Stimulated activated CD8-positive, alpha-beta memory T cell treated with anti-CD3 and anti-CD28 coated beads, Interleukin-15, amount 100 ng/mL, for 4 hours (primary cell): ENCODE measurements at places on chromosomes 2 and 18.

DNA sequence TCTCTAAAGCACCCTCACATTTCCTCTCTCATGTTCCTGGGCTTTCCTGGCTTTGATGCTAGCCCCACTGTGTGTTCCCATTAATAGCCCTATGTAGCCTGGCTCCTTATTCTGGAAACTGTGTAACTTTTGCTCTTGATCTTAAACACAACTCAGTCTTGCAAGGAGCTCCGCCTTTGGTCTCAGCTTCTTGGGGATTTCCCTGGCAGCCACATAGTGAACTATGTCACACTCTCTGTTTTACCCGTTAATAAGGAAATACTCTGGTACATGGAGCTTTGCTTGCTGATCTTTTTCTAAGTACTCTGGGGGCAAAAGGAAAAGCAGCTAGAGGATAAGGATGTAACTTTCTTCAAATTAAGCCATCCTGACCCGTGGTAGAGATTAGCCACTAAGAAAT lies 259.3 kb downstream of the NEDD4L start:
- DNase-seq, result no peak

GRCh38 chr2:228655331-228655730 lies 473.8 kb upstream of the SPHKAP start:
- no peak for DNase-seq

- DNase-seq, result no peak
These were observed 292.6 kb upstream of the CYRIA start for GRCh38 chr2:16958266-16958665.

DNA sequence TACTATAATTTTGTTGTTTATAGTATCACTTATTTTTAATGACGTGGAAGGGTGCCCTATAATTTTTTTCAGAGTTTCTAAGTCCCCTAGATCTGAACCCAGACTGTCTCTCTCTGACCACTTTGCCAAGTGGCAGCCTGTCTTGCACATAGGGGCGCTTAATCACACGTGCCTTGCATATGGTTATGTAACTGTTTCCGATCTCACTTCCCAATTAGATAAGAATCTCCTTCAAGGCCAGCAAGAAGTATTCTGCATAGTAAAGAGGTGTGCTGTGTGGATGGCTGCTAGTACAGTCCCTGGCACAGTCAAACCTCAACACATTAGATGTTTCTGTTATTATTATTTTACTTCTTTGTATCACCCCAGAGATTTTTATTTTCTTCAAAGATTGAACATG lies 197.8 kb upstream of the SIX2 start:
- no peak for DNase-seq

DNA sequence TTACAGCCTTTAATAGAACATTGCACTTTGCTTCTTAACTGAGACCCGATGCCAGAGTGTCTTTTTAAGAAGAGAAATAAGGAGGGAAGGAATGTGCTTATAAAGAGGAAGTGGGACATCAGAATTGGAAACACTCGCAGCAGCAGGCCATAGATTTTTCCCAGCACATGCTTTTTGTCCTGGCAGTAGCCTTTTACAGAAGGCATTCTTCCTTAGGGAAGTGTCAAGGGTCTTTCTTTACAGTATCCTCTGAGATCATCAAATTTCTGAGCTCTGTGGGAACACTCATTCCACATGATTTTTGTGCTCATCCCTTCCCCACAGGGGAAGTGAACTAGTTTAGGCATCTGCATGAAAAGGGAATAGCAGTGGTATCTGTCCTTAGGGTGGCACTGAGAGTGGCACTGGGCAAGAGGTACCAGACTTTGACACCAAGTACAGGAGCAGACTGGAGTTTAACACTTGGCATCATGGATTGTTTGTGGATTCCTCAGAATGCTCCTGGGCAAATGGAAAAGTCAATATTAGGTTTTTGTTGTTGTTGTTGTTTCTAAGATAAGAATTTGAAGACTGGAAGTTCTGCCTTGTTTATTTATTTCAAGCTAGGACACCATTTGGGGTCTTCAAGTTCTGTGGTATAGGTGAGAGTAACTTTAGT lies 4.1 kb downstream of the MYO1B start:
- no peak for DNase-seq

DNA sequence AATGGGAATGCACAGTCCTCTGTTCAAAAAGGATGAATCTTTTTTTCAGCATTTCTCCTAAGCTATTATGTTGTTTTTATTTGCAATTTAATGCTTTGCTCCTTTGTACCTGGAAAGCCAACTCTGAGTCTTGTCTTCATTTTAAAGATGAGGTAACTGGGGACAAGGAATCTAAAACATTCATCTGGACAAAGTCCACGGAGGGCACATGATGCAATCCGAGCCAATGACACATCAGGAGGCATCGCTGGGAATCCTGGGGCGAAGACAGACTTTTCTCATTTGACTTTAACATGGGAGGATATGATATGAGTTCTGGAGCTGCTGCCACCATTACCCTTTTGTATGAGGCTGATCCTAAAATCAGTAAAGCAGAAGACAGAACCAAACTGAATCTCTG lies 116.5 kb upstream of the REG3G start:
- no peak for DNase-seq

- DNase-seq, result no peak
These were observed 108.3 kb downstream of the HDAC4 start for GRCh38 chr2:239292531-239292930.

DNA sequence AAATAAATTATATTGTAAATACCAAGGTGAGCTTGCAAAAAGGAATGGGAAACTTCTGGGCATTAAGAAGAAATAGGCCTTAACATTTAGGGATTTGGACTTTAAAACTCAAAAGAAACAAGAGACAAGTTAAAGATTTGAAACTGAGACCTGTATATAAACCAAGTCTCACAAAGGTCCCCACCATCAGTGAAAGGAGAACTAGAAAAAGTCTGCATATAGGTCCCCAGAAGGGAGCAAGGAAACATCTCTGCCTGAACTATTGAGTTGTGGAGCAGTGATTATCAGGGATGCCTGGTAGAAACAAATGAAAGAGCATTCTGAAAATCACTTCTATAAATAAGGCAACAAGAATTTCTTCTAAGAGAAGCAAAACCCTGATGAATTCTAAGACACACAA lies 30.5 kb upstream of the ITGAV start:
- no peak for DNase-seq

DNA sequence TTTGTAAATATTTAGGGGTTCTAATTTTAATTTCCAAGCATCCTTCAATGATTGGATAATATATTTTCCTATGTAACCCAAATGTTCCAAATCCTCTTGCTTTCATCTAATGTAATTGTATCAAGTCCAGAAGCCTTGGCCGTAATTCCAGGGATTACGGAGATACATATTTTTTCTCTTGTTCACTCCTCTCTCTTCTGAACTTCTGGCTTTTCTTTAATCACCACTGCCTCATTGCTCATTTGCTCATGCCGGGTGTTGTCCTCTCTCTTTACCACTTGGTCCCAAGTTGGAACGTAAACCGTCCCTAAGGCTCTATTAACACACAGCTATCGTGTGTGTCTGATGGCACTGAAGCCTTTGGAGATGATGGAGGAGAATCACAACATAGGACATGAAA lies 188.7 kb upstream of the COL3A1 start:
- no peak for DNase-seq

DNA sequence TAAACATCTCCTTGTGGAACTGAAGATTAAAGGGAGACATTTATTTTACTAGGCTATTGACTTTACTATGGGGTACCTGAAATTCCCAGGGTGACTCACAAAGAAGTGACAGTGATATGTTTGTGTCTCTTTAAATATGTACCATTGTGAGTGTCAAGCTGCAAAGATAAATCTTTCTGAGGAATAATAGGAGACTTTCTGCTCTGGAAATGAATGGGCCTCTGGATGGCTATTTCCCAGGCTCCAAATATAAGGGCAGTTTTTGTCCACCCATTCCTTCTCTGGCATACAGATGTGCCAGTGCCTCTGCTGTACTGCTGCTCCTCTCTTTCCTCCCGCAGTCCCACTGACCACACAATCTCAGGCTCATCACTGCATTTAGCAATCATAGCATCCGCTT lies 586.4 kb upstream of the CNTNAP5 start:
- DNase-seq, result no peak

- no peak for DNase-seq
These were observed 78.9 kb downstream of the AAK1 start for GRCh38 chr2:69564604-69565003.

DNA sequence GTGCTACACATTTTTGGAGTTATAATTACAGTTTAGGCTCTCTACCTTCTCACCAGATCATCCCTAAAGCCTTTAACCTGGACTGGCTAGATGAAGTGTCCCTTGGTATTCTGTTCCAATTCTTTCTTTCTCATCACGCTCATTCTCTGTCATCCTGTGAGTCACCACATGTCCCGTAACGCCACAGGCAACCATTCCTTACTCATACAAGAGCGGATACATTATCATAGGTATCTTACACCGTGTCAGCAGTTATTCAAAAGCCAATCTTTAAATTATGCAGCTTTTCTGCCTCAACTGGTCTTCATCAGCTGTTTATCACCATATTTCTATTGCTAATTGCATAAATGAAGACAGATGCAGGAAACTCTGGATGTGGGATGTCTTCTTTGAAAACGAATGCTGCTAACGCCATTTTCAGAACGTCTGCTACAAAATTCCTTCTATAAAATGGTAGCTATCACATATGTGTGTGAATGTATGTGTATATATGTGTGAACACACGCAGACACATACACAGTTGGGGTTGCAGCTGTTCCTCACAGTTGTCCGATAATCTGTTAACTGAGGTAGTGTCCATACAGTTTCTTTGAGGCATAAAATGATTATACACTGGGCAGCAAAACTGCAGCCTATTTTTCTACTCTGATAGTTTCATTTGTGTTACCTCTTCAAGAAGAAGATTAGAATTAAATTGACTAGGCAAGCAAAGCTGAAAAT lies 47.9 kb downstream of the EML6 start:
- DNase-seq, result no peak

GRCh38 chr2:70371753-70372152 lies 69.9 kb upstream of the FAM136A start:
- DNase-seq, result no peak

GRCh38 chr18:11752116-11752911 lies 63.2 kb downstream of the GNAL start:
- no peak for DNase-seq

- DNase-seq, result no peak
These were observed 46.6 kb downstream of the HDLBP start for GRCh38 chr2:241268716-241269445.

DNA sequence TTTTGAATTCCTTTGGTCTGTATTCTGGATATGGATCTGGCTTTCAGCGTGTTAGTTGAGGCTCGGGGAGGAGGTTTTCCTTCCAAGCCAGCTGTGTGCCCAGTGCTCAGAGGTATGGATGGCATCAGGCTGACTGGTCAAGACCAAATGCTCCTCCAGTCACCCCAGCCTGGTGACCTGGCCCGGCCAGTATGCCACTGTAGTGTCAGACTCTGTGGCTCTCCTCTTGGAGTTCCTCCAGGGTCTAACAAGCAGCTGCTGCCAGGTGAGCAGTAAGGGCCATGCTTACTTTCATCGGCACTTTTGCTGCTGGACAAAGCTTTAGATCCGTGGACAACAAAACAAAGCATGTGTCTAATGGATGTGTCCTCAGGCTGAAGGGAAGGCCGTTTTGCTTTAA lies 44.1 kb downstream of the CABLES1 start:
- DNase-seq, result no peak

DNA sequence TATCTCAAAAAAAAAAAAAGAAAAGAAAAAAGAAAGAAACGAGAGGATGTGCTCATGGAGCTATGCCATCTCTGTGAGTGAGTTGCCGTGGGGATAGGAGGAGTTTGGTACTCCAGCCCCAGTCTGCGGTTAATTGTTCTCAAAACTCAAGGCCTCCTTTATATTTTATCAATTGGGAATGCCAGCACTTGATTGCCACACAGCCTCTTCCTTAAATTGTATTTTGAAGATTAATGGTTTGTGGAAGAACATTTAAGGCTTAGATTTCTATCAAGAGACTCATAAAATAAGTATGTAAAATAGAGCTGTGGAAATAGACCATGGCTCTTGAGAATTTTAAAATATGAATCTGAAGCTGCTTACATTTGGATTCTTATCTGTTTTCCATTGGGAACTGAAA lies 29.8 kb downstream of the KCNE4 start:
- DNase-seq, result no peak

- no peak for DNase-seq
These were observed 51.0 kb downstream of the AKAIN1 start for GRCh38 chr18:5146093-5146492.

GRCh38 chr2:232888839-232889529 lies 18.9 kb downstream of the SNORC start:
- no peak for DNase-seq

DNA sequence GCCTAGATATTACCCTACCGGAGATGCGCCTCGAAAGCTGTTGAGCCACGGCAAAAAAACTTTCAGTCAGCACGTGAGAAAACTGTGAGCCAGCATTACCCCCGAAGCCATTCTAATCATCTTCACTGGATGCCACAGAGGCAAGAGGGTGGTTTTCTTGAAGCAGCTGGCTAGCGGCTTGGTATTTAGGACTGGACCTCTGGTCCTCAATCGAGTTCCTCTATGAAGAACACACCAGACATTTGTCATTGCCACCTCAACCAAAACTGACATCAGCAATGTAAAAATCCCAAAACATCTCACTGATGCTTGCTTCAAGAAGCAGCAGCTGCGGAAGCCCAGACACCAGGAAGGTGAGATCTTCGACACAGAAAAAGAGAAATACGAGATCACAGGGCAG lies 52.8 kb upstream of the SLC66A3 start:
- no peak for DNase-seq

DNA sequence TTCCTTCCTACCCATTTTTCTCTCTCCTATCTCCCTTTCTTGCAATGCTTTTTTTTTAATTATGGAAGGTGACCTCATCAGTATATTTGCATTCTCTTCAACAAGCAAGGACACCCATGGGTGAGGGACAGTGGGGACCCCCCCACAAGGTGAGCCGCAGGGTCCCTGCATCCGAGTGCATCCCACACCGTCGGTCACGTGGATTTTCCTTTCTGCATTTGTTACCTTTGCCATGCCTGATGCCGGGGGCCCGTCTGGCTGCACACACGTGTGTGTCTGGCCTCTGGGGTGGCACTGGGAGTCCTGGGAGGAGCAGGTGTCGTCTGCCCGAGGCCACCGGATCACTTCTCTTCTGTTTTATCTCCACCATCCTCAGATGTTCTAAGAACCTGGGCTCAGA lies 30.1 kb upstream of the SNTG2 start:
- no peak for DNase-seq

DNA sequence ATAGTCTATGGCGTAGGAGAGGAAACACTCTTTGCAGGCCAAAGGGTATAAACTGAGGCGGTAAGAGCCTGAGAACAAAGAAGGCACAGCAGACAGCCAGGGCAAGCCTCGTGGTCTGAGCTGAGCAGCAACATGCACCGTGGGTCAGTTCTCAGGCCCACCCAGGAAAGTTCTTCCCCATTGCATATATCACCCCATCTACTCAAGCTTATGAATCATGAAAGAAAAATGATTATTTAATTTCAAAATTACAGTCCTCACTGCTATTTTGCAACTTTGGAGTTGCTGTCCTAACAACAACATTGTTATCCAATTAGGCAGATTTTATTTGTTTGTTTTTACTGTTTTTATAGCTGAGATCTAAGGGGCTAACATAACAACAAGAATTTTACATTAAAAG lies 54.7 kb upstream of the RIOK3 start:
- DNase-seq, result no peak

- DNase-seq, result no peak
These were observed 48.9 kb downstream of the FAM98A start for GRCh38 chr2:33550206-33550605.

- DNase-seq, result no peak
These were observed 268.8 kb downstream of the IKZF2 start for GRCh38 chr2:212882626-212883025.

GRCh38 chr2:23249348-23249747 lies 135.6 kb upstream of the KLHL29 start:
- no peak for DNase-seq
